ENCODE measurements at places on chromosomes 1 and 21.
A peak's percentile ranks its signal among the peaks of the same experiment; 100 is the strongest.

- no peak for DNase-seq
These were observed 17.8 kb downstream of the ZBTB17 start for GRCh38 chr1:15958111-15958510.

DNA sequence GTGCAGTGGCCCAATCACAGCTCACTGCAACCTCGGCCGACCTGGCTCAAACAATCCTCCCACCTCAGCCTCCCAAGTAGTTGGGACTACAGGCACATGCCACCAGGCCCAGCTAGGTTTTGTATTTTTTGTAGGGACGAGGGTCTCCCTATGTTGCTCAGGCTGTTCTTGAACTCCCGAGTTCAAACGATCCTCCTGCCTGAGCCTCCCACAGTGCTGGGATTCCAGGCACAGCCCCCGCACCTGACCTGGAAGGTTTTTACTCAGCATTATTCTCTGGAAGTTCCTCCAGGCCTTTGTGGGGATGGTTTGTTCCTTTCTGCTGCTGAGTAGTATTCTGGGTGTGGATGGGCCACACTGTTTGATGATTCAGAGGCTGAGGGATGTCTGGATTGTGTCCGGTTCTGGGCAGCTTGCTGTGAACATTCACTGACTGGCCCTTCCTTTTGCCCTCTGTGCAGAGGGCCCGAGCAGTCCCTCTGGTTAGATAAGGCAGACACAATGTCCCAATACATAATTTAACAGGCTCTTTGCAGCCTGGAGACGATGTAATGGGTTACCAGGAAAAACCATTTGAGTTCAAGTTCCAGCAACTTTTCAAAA, 6.0 kb upstream of the TRAPPC10 start:
- DNase-seq = no peak

DNA sequence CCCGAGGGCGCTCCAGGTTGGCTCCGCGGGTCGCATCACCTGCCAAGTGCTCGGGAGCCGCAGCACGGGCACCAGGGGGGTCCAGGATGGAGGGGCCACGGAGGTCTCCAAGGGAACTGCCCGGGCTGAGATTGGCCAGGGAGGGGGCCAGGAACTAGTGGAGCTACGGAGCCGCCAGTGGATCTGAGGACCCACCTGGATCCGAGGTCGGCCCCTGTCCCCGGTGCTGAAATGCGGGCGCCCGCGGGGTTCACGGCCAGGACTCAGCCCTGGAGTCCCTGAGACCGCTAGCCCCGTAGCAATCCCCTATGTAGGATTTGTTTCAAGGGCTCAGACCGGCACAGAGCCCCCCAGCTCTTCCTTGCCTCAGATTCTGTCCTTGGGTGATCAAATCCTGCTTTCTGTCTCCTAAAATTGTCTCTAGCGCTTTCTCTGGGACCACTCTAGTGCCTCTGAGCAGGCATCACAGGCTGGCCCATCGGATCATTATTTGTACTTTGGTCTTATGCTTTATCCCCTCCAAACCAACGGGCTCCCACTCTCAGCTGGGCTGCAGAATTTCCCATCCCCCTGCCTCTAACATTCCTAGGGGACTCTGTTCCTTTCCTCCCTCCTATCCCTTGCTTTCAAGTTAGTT, 27.3 kb downstream of the KIAA2013 start:
- DNase-seq = no peak

- no peak for DNase-seq
These were observed 215.8 kb downstream of the TRABD2B start for GRCh38 chr1:47781171-47781959.

DNA sequence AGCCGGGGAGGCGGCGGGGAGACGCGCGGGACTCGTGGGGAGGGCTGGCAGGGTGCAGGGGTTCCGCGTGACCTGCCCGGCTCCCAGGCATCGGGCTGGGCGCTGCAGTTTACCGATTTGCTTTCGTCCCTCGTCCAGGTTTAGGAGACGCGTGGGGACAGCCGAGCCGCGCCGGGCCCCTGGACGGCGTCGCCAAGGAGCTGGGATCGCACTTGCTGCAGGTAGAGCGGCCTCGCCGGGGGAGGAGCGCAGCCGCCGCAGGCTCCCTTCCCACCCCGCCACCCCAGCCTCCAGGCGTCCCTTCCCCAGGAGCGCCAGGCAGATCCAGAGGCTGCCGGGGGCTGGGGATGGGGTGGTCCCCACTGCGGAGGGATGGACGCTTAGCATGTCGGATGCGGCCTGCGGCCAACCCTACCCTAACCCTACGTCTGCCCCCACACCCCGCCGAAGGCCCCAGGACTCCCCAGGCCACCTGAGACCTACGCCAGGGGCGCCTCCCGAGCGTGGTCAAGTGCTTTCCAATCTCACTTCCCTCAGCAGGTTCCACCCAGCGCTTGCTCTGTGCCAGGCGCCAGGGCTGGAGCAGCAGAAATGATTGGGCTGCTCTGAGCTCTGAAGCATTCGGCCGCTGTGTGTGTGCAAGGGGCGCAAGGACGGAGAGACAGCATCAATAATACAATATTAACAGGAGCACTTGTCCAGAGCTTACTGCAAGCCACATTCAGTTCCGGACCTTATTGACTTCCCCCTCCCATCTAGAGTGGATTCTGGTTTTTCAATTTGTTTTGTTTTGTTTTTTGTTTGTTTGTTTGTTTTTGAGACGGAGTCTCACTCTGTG, 10.3 kb downstream of the SIM2 start:
- no peak for DNase-seq

DNA sequence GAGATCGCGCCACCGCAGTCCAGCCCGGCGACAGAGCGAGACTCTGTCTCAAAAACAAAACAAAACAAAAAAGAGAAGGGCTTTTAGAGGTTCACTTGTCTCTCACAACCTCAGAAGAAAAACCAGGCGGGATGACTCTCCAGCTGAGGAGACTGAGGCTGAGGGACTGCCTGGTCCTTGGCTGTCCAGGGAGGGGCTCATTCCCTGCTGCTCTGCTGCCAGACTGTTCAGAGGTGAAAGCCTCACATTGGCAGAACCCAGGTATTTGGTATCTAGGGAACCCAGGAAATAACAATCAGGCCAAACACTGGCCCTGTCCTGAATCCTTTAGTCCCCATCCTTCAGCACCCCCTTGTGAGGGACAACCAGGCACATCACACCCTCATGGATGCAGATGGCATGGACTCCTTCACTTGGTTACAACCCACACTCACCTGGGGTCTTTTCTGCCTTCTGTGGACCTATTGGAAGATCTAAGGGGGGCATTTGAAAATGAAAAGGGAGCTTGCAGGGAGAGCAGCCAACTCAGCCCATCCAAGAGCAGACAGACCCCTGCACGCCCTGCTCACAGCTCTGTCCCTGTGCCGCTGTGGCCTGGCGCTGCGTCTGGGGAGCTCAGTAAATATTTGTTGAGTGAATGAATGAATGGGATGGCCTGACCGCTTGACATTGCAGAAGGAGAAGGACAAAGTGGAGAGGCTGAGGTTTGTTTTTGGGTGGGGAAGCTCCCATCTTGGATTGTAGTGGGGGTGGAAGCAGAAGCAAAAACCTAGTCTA, 33.4 kb downstream of the CD247 start:
- no peak for DNase-seq

GRCh38 chr21:39610703-39611102, 2.0 kb upstream of the B3GALT5 start:
- no peak for DNase-seq

- DNase-seq = no peak
These were observed 442.3 kb downstream of the PLPP3 start for GRCh38 chr1:56137090-56137489.

DNA sequence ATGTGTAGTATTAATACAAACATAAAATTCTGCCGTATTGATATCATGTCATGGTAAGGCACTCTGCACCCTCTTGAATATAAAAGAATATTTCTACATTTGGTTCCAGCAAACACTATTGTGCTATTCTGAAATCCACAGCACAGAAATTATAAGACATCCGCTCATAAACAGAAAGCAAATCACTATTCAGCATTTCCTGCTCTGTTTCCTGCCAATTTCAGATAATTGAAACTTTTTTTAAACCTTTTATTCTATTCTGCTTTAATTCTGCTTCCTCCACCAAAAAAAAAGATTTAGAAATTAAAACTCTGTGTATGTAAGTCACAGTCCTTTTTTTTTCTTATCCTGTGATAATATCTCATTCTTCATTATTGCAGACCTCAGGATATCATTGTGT, 39.6 kb upstream of the PLEKHO1 start:
- DNase-seq = no peak

DNA sequence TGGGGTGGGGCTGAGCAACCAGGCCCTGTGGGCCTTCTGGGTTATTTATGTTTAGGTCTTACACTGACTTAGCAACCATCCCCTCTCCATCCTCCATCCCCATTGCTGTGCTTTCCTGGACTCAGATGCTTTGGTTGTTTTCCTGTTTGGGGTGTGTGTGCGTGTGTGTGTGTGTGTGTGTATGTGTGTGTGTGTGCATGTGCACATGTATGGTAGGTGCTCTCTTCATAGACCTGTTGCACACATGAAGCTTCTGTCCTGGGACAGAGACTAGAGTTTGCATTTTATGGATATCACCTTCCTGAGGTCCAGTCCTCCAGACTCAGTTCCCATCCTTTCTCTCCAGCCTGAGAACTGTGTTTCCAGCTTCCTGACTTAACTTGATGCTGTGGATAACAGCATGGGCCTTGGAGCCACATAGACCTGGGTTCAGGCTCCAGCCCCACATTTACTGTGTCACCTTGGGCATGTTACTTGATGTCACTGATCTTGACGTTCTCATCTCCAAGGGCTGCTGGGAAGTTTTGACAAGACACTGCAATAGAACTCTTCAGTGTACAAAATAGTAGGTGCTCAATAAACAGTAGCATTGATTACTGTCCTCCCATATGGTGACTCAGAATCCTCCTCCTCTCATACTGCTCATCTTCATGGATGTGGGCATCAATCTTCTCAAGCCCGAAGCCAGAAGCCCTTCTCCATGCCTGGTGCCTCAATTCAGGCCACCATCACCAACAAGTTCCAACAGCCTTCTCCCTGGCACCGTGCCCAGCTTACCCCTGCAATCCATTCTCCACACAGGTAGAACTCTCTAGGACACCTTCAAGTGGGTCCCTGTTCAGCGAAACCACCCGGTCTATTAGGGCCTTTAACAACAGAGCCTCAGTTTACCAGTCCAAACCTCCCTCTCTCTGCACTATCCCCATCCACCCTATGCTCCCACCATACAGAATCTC, 181.8 kb upstream of the EDN2 start:
- DNase-seq = no peak

DNA sequence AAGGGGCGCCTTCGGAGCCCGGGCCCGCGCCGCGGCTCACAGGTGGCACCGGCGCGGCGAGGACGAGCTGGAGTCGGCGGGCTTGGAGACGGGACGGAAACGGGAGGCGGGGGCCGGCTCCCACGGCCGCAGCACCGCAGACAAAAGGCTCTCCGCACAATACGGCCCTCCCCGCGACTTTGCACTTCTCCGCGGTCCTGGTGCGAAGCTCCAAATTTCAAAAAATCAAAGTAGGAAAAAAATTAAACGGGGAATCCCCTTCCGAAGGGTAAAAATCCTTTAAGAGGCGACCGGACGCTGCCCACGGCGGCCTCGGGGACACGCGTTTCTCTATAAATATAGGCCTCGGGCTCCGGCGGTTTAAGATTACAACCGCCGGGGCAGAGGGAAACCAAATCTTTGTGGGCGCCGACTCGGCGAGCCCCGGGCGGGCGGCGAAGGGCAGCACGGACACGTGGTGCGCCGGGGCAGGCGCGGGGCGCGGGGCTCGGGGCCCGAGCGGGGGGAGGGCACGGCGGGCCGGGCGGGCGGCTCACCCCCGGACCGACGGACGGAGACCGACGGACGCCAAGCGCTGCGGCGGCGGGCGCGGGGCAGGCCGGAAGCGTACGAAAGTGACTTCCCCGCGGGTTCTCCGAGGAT, 453 bp downstream of the PABPC4 start:
- DNase-seq = no peak

- no peak for DNase-seq
These were observed 1293.9 kb downstream of the PLA2G4A start for GRCh38 chr1:188122646-188123045.

- no peak for DNase-seq
These were observed 129.0 kb upstream of the TMPRSS2 start for GRCh38 chr21:41636636-41637630.

- DNase-seq = no peak
These were observed 10.2 kb upstream of the GRIK1 start for GRCh38 chr21:29949991-29950390.

DNA sequence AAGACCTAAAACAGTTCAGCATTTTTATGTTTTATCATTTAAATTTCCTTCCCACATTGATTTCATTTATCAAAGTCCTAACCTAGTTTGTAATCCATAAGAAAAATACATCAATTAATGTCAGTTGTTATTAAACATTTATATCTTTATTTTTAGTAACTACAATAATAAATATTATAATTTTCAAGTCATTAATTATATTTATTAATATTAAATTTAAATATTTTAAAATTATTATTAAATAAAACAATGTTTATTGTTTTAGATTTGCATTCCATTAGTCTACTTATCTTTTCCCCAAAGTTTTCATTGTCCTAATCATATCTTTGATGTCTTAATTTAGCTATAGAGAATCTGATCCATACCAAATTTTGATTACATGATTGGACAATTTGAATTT, 368.9 kb downstream of the PLA2G4A start:
- no peak for DNase-seq

DNA sequence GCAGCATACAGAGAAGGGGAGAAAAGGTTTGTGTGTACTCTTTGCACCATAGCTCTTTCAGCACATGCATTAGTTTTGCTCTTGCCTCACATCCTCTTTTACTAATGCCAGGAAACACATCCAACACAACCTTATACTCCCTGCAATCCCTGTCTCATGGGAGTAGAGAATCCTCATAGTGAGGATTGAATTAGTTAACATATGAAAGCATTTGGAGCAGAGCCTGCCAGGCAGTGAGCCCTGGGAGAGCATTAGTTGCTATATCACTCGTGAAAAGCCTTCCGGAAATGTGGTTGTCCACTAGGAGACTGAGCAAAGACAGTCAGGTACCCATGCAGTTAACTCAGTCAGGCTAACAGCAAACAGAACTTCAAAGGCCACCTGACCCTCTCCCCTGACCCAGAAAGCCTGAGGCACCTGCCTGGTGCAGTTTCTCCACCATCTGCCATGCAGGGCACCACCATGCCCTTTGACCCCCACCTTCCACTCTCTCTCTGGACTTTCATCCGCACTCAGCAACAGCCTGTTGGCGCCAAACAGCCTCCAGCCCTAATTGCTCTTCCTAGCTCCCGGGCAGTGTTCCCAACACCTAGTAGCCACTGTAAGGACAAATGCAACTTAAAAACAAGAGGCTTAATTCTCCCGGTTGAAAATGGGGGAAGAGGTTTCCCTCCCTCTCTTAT, 14.9 kb upstream of the AGT start:
- DNase-seq = no peak

- DNase-seq = no peak
These were observed 65.9 kb downstream of the LAMC2 start for GRCh38 chr1:183251959-183252450.

GRCh38 chr1:77063118-77063517, 156.1 kb downstream of the PIGK start:
- DNase-seq = no peak

DNA sequence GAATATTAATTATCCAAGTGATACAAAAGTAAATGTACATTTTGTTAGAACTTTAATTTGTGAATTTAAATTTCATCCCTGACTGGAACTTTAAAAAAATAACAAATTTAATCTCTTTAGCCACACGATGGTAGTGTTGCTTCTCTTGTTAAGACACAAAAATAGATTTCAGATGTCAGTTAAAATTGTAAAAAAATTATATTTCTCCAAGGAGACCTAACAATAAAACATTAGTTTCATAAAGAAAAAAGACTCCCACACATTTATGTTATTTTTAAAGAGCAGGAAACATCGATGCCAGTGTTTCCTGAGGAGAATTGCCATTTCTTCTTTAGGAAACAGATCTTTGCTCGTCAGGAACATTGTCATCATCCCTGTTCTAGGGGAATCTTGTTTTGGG, 74.0 kb upstream of the DEPDC1 start:
- DNase-seq = peak; percentile 67
